ENCODE measurements at places on chromosomes 2 and 18. TPM values are rescaled to one million over a fixed set of nuclear protein-coding genes. Genes with fewer than 3 reads are reported as not detected.

DNA sequence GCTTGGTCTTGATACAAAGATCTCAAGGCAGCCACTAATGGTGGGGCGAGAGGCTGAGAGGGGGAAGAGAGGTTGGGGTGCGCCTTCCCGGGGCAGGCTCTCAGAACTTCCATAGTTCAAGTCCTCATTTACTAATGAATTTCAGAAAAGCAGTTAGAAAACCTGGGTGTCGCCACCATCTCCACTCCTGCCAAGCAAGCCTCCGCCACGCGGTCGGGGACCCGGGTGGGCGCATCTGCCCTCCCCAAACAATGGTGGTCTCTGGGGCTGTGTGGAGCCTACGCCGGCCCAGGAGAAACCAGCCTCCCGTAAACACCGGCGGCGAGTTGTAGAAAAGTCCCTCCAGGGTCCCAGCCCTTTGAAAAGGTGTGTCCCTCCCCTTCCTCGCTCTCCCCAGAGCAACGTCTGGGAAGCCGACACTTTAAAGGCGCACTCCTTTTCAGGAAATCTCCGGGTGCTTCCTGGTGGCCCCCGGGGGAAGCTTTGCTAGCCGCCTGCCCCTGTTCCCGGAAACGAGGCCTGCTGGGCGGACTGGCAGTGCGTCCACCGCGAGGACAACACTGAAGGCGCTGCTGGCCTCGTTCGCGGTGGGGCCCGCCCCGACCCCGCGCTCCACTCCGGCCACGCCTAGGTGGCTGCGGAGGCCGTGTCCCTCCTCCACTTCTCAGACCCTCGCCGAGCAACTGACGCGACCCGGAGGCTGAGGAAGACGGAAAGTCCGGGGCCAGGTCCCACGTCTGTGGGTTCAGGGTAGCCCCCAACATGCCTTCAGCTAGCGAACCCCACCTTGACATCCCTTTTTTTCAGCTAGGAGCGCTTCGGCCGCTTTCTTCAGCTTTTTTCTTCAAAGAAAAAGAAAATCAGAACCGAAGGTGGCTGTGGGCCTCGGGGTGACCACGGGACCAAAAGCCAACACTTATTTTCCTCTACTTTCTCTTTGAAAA lies 16.8 kb downstream of the EVX2 start:
- DNase-seq: no peak
- H3K36me3 ChIP-seq: no peaks in the 10 kb centered on the region
- no peak overlapping the region for H3K27ac ChIP-seq
- no peaks in the 10 kb centered on the region for H3K4me1 ChIP-seq
- peaks cover 13% of the 10 kb centered on the region for H3K27me3 ChIP-seq

- no peak overlapping the region for H3K4me3 ChIP-seq
- DNase-seq: no peak
- no peaks in the 10 kb centered on the region for H3K4me1 ChIP-seq
- H3K36me3 ChIP-seq: no peaks in the 10 kb centered on the region
These were observed 125.5 kb upstream of the UGP2 start for GRCh38 chr2:63716146-63716545.

GRCh38 chr2:109257653-109258052 lies 128.6 kb downstream of the SH3RF3 start:
- DNase-seq: no peak
- H3K36me3 ChIP-seq: no peaks in the 10 kb centered on the region
- H3K4me3 ChIP-seq: no peak overlapping the region

Gene TMEM178A
- total RNA-seq: 3.6 TPM
